NCI-H446 treated with DMSO at 0.1 percent for 48 hours (cell line): ENCODE measurements at places on chromosomes 2 and 18.

GRCh38 chr2:53512071-53512826, 255.4 kb upstream of the CHAC2 start:
- DNase-seq: no peak

GRCh38 chr2:6164986-6165747, 473.0 kb downstream of the SOX11 start:
- no peak for DNase-seq

GRCh38 chr2:179862898-179863458, 1.6 kb upstream of the ZNF385B start:
- no peak for DNase-seq

DNA sequence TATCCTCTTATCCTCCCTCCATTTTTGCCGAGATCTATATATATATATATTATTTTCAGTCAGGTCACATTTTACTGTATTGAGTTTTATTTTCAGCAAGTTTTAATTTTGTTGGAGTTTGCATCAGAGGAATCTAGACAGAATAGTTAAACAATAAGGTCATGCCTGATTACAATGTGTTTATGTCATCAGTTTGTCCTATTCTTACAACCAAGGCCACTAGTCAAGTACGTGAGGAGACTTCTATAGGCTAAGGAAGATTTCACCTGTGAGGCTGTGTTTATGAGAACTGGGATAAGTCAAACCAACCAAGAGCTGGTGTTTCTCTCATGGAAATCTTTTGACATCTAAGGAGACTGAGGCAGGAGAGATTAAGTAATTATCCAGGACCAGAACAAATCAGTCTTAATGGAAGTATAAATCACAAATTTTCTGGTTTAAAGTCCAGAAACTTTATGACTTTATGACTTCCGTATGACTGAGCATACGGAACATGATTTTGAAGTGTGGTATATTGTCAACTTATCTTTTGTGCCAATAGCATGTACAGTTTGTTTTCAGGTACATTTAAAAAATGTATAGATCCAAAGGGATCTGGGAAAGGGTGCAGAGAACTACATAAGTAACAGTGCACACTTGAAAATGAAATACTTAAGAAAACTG, 100.0 kb upstream of the DTNA start:
- no peak for DNase-seq

DNA sequence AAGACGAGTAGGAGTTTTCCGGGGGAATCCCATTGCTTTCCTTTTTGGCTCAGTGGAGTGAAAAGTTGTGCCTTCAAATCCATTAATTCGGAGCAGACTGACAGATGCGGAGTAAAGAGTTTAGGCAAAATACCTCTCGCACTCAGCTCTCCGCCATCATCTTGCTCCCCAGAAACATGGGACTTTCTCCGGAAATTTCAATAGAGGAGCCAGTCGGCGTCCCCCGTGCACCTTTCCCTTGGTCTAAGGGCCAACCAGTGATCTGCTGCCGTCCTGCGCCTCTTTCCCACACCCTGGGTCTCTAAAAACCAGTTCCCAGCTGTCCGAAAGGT, 318 bp downstream of the TYW5 start:
- no peak for DNase-seq

- no peak for DNase-seq
These were observed 78.9 kb downstream of the AAK1 start for GRCh38 chr2:69564604-69565003.
